ENCODE measurements at places on chromosomes 7 and 10.

DNA sequence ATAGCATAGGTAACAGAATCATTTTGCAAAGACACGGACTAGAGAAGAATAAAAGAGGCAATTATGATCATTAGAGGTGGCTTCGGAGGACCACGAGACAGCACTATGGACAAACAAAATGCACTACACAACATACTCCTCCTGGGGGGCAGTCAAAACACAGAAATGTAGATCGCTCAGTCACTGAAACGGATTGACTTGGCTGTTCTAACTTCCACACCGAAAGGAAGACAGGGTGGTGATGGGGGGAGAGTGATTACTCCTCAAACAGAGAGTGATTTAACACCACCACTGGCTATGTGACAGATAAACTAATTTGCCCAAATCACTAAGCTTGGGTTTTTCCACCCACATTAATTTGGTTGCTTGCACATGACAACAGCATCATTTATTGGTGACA is 14.1 kb upstream of the PPA1 start:
- DNase-seq, result no peak

- DNase-seq, result no peak
These were observed 154.8 kb upstream of the PRSS58 start for GRCh38 chr7:142412551-142413193.

DNA sequence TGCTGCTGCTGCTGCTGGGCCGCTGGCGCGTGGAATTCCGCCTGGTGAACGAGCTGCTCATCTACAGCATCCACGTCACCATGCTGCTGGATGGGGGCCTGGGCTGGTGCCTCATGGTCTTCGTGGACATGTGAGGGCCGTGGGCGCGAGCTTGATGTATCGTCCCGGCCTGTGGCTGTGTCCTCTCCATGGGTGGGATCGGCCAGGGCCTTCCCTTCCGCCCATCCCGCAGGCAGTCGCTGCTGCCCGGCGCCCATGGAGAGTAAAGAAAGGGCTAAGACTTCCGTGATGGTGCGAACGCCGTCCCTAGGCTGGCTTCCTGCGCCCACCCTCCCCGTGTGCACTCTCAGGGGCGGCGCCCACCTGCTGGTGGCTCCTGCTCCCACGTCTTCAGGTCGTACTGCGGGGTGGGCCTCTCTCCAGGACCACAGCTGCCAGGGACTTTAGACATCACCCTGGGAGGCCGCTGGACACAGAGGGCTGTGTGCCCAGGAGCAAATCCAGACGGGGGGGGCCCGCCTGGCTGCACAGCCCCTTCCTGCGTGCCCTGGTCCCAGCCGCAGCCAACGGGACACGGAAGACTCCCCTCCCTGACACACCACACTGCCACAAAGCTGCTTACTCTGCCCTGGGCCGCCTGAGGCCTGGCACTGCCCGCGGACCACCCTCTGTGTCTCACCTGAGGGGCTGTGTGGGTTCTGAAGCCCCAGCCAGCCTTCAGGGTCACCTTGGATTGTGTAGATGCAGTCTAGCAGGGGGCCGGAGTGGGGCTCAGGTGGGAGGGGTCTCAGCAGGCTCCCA is 167.5 kb downstream of the SEPTIN7 start:
- DNase-seq, result no peak

GRCh38 chr7:142796501-142797390 is 26.0 kb downstream of the PRSS2 start:
- no peak for DNase-seq

- no peak for DNase-seq
These were observed 23.4 kb downstream of the MCMBP start for GRCh38 chr10:119849031-119849789.

DNA sequence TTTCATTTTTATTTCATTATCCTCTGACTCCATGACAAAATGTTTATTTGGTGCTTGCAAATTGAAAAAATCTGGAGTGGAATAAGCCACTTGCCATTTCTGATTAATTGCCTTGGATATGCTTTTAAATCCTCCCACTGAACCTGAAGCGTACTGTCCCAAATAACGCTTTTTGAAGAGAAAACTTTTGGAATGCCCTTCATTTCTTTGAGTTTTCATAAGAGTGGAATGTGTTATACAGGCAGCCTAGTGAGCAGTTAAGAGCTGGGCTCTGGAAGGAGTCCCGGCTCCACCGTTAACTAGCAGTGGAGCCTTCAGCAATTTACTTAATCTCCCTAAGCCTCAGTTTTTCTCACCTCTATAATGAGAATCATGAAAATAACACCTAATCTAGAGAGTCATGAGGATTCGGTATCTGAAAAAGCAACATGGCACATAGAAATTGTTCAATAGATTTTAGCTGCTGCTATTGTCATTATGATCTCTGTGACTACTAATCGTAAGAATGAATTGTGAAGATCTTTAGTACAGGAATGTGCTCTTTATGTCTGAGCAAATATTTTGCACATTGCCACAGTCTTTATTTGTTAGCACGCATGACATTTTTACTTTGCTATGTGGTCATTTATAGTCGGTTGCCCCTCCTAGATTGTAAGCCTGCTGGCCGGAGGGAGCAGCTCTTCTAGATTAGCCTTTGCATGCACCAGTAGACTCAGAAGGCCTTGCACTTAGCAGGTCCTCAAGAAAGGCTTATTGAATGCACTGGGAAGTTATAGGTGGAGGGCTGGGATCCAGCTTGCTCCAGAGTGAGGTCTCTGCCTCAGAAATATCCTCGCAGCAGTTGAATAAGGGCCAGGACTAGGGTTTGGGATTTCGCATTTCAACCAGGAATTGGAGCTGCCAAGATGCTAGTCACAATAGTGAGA is 59.4 kb downstream of the PLCE1 start:
- DNase-seq, result no peak

- no peak for DNase-seq
These were observed 230.1 kb downstream of the TCERG1L start for GRCh38 chr10:131081376-131081775.

- DNase-seq, result no peak
These were observed 80.3 kb upstream of the UCN3 start for GRCh38 chr10:5284311-5285057.

DNA sequence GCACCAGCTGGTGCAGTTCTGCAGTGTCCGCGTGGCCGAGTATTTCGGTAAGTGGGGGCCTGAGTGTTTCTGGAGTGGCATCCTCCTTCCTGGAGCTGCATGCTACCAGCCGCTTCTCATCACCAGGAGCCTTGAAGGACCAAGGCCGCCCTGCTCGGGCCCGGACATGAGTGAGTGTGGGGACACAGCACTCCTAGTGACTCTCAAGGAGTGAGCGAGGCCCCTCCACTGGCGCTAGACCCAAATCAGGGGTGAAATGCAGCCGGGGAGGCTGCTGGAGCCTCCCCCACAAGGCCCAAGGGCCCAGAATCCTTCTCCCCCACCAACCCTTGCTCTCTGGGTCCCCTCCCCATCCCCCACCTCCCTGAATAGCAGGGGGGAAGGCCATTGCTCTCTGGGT is 48.0 kb downstream of the CAMK2B start:
- DNase-seq, result no peak

GRCh38 chr7:99410635-99411034 is 1.9 kb downstream of the BUD31 start:
- no peak for DNase-seq

DNA sequence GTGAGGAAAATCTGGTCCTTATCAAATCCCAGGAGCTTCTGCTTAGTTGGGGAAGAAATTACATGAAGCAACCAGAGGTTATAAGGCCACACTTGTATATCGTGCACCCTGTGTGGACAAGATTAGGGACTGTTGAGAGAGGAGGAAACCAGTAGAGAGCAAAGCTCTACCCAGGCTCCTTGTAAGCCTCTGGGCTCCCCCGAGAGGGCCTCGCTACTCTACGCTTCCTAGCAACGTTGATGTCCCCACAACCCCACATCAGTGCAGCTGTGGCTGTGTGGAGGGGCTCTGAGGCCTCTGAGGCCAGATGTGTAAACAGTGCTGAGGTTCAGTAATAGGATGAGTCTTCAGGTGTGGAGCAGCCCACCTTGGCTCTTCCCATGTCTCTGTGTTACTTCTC is 16.0 kb downstream of the HIF1AN start:
- no peak for DNase-seq

GRCh38 chr7:49158321-49158720 is 234.0 kb downstream of the CDC14C start:
- DNase-seq, result no peak

- no peak for DNase-seq
These were observed 81.8 kb upstream of the CAV2 start for GRCh38 chr7:116417593-116418345.

DNA sequence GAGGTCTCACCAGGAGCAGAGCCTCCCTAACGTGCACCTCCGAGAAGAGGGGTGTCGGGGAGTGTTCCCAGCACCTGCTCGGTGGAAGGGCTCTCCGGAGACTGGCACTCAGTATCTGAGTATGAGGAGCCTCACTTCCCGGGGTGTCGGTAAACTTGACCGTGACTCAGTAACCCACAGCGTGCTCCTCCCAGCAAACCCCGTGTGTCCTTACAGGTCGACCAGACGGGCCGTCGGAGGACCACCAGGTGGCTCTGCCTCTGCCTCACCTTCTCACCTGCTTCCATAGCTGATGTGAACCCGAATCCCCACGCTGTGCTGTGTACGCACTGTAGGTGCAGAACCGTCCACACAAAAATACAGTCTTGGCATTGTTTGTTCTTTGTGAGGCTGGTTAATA is 29.0 kb upstream of the KNDC1 start:
- DNase-seq, result no peak

- no peak for DNase-seq
These were observed at the start of gene LRMDA for GRCh38 chr10:75431180-75432111. Gene LRMDA, plus strand, starts transcription at chr10:75431624.

- DNase-seq, result no peak
These were observed 37.0 kb upstream of the FOXL3 start for GRCh38 chr7:252981-253380.

- no peak for DNase-seq
These were observed 105.4 kb upstream of the RHOBTB1 start for GRCh38 chr10:61049386-61049785.

DNA sequence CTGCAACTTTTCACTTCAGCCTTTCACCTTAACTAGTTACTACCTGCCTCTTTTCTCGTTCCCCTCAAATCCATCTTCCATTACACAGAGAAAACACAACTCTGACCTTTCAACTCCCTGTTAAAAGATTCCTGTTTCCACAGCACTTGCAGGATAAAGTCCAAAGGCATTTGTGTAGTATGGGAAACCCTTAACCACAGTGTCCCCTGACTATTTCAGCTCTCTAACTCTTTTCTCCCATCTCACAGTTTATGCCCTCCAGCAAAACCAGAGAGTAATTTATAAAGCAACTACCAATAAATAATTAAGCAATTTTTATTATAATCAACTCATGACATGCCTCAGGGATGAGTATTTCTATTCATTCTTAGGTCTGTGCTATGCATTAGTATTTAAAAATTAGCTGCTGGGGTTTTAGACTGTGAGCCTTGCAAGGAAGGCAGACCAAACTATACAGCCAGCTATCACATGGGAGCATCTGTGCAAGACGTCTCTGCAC is 51.0 kb downstream of the COL1A2 start:
- no peak for DNase-seq

DNA sequence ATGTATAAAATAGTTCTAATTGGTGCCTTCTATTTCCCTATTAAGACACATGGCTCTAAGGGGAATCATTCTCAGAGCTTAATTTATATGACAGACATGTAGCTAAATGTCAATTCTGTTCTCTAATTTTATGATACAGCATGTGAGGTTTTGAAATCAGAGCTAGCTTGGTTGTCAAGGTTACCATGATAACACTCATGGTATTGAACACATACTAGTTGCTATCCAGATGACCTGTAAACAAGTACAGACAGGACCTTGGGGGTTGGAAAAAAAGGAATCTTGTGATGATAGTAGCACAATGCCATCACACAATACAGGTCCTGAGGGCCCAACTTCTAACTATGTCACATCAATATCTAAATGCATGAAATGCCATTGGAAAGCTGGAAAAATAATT is 49.2 kb downstream of the RHOBTB1 start:
- no peak for DNase-seq

DNA sequence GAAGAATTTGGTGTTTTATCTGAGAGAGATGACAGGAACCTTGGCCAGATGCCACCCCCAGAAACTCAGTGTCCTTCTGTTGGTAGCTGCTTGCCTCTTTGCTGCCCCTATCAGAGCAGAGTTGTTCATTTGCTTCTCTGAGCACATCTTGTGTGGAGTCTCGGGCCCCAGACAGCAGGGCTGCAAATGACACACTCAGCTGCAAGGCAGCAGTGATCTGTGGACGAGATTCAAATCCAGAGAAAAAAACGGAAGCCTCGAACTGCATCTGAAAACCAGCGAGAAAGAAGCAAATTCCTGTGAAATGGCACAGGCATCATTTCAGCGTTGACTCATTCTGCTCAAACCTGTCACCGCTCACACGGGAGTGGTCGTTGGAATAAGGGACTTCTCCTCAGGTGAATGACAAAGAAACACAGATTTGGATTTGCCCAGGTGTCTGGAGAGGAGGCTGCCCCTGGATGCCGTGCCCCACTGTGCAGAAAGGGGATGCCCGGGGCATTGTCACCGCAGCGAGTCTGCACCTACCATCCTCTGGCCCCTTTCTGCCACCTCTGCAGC is 144.7 kb downstream of the PFKFB3 start:
- no peak for DNase-seq

DNA sequence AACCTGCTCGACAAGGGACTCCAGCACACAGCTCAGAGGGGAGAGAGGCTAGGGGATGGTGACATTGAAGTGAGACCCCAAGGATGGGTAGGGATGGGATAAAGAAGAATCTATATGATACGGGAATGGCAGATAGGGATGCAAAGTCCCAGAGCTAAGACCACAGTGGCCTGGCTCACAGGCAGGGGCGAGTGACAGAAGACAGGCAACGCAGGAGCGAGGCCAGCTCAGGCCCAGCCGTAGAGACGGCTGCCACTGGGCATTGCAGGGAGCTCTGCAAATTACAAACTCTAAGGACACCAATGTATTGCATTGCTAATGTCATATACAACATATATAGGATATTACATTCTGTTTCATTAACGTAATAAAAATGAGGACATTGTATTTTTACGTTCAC is 131.4 kb downstream of the TCERG1L start:
- DNase-seq, result no peak

DNA sequence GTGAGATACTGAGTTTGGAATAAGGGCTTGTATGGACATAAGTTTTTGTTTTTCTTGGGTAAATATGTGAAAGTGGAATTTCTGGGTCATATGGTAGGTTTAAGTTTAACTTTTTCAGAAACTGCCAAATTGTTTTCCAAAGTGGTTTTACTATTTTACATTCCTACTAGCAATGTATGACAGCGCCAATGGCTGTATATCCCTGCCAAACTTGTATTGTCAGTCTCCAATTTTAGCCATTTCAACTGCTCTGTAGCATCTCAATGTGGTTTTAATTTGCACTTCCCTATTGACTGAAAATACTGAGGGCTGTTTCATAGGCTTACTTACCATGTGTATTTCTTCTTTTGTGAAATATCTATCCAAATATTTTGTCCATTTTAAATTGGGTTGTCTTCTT is 90.5 kb upstream of the ZNF32 start:
- no peak for DNase-seq
